T-cell (primary cell): ENCODE measurements at places on chromosomes 12 and 14.

DNA sequence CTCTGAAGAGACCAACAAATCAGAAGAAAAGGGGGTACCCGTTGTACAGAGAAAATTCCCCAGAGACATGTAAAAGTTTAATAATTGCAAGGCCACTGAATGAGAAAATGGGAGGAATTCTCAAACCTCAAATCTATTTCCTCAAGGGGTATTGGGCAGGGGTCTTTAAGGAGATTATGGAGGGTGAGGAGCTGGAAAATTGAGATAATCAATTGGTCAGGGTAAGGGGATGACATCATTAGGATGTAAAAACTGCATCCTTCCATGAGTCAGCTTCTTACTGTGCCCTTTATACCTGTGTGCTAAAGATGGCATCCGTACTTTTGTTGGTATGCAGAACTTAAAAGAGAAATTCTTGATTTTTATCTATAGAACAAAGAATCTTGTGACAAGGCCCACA, 641.5 kb downstream of the LRFN5 start:
- H3K27ac ChIP-seq = no peak overlapping the region
- H3K27me3 ChIP-seq = no peaks in the 10 kb centered on the region
- H3K4me1 ChIP-seq = no peaks in the 10 kb centered on the region
- no peaks in the 10 kb centered on the region for H3K36me3 ChIP-seq

- H3K4me1 ChIP-seq = peaks cover 3% of the 10 kb centered on the region
- H3K36me3 ChIP-seq = peaks cover 7% of the 10 kb centered on the region
- no peak overlapping the region for H3K27ac ChIP-seq
- DNase-seq = no peak
Observed at GRCh38 chr12:117148642-117149041, 41.6 kb downstream of the FBXO21 start.

DNA sequence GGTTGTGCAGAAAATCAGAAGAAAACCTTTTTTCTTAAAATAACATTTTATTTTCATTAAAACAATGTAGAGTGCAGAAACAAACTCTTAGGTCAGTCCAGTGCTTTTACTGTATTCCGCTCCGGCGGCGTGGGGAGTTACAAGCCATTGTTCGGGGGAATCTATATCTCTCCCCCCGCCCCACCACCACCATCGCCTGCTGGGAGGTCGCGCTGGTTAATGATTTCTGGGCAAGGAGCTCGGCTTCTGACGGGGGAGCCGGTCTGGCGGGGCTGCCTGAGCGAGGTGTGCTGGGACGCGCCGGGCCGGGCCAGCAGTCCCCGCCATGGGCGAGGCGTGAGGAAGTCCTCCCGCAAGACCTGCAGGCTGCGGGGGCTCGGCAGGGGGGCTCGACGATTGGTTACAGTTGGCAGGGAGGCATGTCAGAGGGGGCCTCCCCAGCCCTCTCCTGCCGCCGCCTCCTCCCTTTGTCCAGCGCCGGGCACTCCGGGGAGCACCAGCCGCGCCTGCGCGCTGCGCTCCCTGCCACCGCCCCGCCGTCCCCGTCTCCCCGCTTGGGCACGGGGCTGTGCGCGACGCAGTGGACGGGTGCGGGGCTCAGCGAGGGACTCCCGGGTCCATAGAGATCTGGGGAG, 1.0 kb upstream of the DUSP6 start:
- H3K36me3 ChIP-seq = no peaks in the 10 kb centered on the region
- H3K27ac ChIP-seq = peak overlapping the region; percentile 61
- H3K4me3 ChIP-seq = peak overlapping the region; percentile 77
- no peaks in the 10 kb centered on the region for H3K27me3 ChIP-seq
- H3K4me1 ChIP-seq = peaks cover 46% of the 10 kb centered on the region

DNA sequence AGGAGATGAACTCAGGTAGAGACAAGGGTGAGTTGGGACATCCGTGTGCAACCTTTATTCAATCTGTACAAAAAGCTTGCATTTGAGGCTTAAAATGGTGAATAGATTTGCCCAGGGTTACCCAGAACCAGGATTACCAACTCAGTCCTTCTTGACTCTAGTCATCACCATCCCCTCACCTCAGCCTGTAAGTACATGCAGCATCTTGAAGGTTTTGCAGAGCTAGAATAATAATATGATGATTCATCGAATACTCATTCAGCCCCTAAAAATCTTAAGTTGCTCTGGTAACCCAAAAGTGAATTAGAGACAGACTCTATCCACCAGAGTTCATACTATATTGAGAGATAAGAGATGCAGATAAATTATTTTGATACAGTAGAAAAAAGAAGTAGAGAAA, 90.3 kb downstream of the NKX2-1 start:
- no peaks in the 10 kb centered on the region for H3K36me3 ChIP-seq
- no peak overlapping the region for H3K27ac ChIP-seq
- no peaks in the 10 kb centered on the region for H3K4me1 ChIP-seq
- DNase-seq = no peak

DNA sequence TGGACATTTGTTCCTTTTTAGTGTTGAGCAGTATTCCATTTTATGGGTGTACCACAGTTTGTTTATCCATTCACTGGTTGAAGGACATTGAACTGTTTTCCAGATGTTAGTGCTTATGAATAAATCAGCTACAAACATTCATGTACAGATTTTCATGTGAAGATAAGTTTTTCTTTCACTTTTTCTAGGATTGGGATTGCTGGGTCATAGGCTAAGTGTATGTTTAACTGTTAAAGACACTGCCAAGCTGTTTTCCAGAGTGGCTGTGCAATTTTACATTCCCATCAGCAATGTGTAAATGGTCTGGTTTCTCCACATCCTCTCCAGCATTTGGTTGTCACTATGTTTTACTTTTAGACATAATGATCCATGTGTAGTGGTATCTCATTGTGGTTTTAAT, 14.0 kb upstream of the NID2 start:
- H3K4me3 ChIP-seq = no peak overlapping the region
- H3K36me3 ChIP-seq = no peaks in the 10 kb centered on the region
- H3K27me3 ChIP-seq = no peaks in the 10 kb centered on the region
- no peak for DNase-seq

DNA sequence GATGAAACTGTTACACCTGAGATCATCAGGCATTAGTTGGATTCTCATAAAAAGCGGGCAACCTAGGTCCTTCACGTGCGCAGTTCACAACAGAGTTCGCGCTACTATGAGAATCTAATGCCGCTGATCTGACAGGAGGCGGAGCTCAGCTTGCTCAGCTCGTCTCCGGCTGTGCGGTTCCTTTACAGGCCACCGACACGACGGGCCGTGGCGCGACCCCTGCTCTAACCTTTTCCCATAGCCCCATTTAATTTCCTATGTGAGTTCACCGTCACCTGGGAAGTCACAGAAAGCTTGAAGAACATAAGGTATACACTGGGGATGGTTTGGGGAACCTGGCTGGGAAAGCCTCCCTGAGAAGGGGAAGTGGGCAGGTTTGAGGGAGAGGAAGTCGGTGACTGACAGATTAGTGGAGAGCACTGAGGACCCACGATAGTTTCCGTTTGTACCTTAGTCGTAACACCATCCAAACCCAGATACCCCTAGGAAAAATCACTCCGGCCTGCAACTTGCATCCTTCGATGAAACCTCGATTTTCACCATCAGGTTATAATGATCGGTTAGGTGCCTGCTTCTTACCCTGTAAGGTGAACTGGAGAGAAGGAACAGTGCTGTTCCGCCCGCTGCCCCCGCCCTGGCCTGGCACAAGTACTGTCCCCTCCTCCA, 2.8 kb upstream of the AAAS start:
- H3K4me1 ChIP-seq = peaks cover 53% of the 10 kb centered on the region
- H3K27me3 ChIP-seq = no peaks in the 10 kb centered on the region
- H3K4me3 ChIP-seq = peak overlapping the region; percentile 71
- no peaks in the 10 kb centered on the region for H3K36me3 ChIP-seq
- DNase-seq = peak; percentile 21
- H3K27ac ChIP-seq = peak overlapping the region; percentile 81

- no peaks in the 10 kb centered on the region for H3K36me3 ChIP-seq
- no peaks in the 10 kb centered on the region for H3K4me1 ChIP-seq
- no peak overlapping the region for H3K4me3 ChIP-seq
- H3K27ac ChIP-seq = no peak overlapping the region
Observed at GRCh38 chr12:26077915-26078702, 46.7 kb downstream of the BHLHE41 start.

DNA sequence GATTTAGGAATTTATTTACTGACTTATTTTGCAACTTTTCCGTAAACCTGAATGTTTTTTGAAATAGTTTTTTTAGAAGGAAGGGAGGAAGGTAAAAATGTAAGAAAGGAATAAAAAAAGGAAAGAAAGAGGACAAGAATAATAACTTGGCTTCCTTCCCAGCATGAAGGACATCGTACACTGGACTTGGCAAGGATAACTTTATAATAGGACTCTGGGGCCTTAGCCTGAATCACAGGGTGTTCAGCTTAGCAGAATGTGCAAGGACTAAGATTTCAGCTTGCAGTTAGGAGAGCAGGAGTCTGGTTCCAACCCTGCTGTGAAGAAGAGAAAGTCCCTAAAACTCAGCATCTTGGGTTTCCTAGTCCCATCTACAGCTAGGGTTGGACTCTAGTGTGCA, 1053.3 kb downstream of the VRK1 start:
- no peaks in the 10 kb centered on the region for H3K4me1 ChIP-seq
- H3K27me3 ChIP-seq = peaks cover 4% of the 10 kb centered on the region
- no peak overlapping the region for H3K4me3 ChIP-seq
- H3K27ac ChIP-seq = no peak overlapping the region

- peak overlapping the region; percentile 40 for H3K27ac ChIP-seq
- H3K4me3 ChIP-seq = no peak overlapping the region
- H3K4me1 ChIP-seq = peaks cover 3% of the 10 kb centered on the region
- no peaks in the 10 kb centered on the region for H3K27me3 ChIP-seq
Observed at GRCh38 chr12:39372204-39372925, 70.6 kb downstream of the KIF21A start.

DNA sequence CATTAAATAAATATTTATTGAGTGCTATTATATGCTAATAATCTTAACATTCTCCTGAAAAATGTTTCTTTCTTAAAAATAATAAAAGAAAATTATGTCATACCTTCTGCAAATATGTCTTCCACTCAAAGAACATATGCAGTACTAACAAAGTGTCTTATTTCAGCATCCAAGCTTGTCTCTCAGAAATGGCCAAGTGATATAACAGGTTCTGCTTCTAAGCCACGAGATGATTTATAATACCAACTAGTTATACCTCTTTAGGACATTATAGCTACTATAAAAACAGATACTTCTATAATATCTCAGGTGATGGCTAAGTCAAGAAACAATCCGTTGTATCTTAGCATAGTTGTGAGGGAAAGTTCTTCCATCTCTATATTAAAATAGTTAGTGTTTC, 128.1 kb upstream of the ARID2 start:
- DNase-seq = no peak
- no peaks in the 10 kb centered on the region for H3K36me3 ChIP-seq
- no peaks in the 10 kb centered on the region for H3K27me3 ChIP-seq
- no peak overlapping the region for H3K27ac ChIP-seq
- H3K4me1 ChIP-seq = no peaks in the 10 kb centered on the region
- no peak overlapping the region for H3K4me3 ChIP-seq

DNA sequence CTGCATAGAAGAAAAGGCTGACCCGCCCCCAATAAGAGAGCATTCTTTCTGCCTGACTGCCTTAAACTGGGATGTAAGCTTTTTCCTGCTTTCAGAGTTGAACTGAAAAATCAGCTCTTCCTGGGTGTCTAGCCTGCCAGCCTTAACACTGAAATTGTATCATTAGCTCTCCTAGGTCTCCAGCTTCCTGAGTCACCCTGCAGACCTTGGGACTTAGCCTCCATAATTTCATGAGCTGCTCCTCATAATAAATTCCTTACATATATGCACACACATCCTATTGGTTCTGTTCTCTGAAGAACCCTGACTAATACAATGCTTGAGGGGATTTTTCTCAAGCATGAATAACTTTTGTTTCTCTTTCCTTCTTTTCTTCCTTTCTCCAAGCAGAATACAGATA, 76.4 kb upstream of the FAR2 start:
- no peaks in the 10 kb centered on the region for H3K4me1 ChIP-seq
- peaks cover 4% of the 10 kb centered on the region for H3K27me3 ChIP-seq
- H3K27ac ChIP-seq = no peak overlapping the region
- H3K4me3 ChIP-seq = no peak overlapping the region
- no peak for DNase-seq
- H3K36me3 ChIP-seq = no peaks in the 10 kb centered on the region

- H3K4me3 ChIP-seq = no peak overlapping the region
- H3K27me3 ChIP-seq = no peaks in the 10 kb centered on the region
- no peaks in the 10 kb centered on the region for H3K36me3 ChIP-seq
- H3K4me1 ChIP-seq = peaks cover 22% of the 10 kb centered on the region
Observed at GRCh38 chr12:75478116-75478794, 2.3 kb upstream of the GLIPR1 start.

- DNase-seq = no peak
- no peaks in the 10 kb centered on the region for H3K4me1 ChIP-seq
- no peaks in the 10 kb centered on the region for H3K36me3 ChIP-seq
- H3K27ac ChIP-seq = no peak overlapping the region
- no peak overlapping the region for H3K4me3 ChIP-seq
Observed at GRCh38 chr14:79062226-79062625, 892.1 kb downstream of the NRXN3 start.

GRCh38 chr12:124621296-124621660, 53.9 kb upstream of the NCOR2 start:
- no peak overlapping the region for H3K4me3 ChIP-seq
- peaks cover 26% of the 10 kb centered on the region for H3K27me3 ChIP-seq
- no peaks in the 10 kb centered on the region for H3K36me3 ChIP-seq
- no peak overlapping the region for H3K27ac ChIP-seq
- H3K4me1 ChIP-seq = no peaks in the 10 kb centered on the region
- no peak for DNase-seq

DNA sequence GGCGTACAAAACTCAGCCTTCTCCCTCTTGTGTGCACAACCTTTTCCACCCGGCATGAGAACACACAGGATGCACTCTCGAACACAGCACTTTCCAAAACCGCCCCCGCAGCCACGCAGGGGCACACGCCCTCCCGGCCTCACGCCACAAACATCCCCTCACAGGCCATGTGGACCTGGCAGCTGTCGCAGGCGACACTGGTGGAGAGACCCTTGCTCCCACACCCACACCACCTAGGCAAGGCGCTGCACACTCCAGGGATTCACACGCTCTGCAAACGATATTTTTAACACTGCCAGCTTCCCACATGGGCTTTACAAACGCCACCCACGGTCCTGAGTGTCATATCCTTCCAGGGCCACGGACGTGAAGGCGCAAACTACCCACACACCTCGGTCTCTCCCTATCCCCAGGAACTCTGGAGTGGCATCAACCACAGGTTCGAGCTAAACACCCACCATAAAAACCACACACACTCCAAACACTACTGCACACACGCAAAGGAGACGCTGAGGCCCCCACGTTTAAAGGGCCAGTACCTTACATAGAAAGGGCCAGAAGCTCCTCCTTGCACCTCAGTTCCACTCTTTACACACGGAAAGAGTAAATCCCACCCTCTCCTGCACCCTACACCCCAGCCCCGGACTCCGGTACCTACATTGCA, 12.4 kb upstream of the ITGB7 start:
- peak overlapping the region; percentile 82 for H3K4me3 ChIP-seq
- peaks cover 47% of the 10 kb centered on the region for H3K4me1 ChIP-seq
- H3K27ac ChIP-seq = peak overlapping the region; percentile 92
- no peaks in the 10 kb centered on the region for H3K27me3 ChIP-seq
- no peak for DNase-seq
- H3K36me3 ChIP-seq = peaks cover 12% of the 10 kb centered on the region
